NCI-H524 (cell line): ENCODE measurements at places on chromosomes 6 and 20.
A peak's percentile ranks its signal among the peaks of the same experiment; 100 is the strongest.

DNA sequence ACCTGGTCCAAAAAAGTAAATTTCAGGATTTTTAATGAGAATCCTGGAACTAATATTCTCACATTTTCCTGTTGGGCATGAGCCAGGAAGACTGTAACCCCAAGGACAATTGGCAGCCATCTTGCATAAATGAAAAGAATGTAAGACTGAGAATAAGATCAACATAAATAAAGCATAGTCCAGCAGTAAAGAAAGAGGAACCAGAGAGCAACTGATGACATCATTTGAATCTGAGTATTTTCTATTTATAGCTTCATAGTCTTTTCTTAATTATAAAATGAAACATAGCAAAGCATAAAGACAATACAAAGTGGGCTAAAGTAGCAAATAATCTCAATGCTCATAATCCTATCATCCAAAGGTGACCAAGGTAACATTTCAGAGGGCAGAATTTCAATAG lies 26.6 kb upstream of the FBXL4 start:
- no peak for DNase-seq

DNA sequence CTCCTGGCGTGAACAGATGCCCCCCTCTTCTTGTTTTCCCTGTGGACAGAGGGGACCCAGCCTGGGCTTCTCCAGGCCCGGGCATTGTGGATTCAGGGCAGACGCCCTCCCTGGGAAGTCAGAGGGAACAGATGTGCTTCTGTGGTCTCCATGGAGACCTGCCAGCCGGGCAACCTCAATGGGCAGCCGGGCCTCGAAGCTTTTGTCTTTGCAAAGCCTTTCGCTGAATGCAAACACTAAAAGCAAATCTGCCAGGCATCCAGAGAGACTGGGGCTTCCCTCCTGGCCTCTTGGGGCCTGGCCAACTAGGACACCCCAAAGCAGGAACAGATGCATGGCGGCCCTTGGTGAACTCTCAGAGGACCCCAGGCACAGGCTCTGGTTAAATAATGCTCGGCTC lies 370.0 kb upstream of the SULF2 start:
- peak; percentile 84 for DNase-seq

- peak; percentile 1 for DNase-seq
Observed at GRCh38 chr6:33082702-33083101, 6.9 kb downstream of the HLA-DPB1 start.

DNA sequence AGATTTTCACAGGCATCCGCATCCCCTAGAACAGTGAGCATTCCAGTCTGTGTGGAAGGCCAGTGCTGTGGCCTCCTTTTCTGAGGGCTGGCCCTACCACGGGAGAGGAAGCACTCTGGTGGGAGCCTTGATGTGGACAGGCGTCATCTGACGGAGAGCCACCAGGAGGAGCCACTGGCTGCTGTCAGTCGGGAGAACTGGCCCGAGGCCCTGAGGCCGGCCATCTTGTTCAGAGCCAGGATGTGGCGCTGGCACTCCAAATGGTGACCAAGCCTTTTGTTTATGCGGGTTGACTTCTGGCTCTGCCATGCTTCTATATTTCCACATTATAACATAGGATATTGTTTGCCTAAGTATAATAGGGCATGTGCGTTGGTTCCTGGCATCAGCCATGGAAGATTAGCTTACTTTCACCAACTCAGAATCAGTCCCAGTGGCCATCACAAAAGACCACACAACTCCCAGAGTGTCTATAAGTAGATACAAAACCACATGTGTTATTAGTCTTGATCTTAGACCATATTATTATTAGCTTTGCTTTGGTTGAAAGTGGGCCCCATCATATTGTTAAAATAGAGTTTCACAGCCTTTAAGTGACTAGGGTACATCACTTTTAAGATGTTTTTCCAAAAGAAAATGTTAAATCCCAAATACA lies 273.9 kb upstream of the TAB2 start:
- peak; percentile 56 for DNase-seq

DNA sequence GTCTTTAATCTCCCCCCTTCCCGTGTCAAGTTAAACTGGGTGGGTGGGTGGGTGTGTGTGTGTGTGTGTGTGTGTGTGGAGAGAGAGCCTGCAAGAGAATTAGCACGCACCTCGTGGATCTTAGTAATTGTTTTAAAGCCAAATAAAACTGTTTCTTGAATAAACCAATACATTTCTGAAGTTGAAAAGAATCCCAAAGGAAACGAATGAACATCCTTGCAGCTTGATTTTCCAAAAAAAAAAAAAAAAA lies 381 bp upstream of the BICRAL start:
- DNase-seq, result no peak

GRCh38 chr6:120354452-120355098 lies 979.7 kb downstream of the TBC1D32 start:
- no peak for DNase-seq

- DNase-seq, result no peak
Observed at GRCh38 chr20:59708326-59708725, 104.0 kb downstream of the PHACTR3 start.

DNA sequence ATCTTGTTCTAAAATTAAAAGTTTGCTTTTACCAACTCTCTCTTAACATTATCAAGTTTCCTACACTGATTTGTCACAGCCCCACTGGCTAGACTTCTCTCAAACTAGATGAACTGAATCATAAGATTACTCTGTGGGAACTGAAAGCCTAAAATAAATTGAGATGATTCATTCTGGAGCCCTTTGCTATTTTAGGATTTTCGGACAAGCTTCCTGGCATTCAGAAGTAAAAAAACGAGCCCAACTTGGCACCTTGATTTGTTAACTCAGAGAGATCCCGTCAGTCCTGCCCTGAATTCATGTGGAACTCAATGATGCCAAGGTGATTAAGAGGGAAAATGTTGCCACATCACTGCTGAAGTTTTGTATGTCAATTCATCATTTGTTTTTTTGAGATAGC lies 122.0 kb upstream of the NRSN1 start:
- DNase-seq, result no peak

DNA sequence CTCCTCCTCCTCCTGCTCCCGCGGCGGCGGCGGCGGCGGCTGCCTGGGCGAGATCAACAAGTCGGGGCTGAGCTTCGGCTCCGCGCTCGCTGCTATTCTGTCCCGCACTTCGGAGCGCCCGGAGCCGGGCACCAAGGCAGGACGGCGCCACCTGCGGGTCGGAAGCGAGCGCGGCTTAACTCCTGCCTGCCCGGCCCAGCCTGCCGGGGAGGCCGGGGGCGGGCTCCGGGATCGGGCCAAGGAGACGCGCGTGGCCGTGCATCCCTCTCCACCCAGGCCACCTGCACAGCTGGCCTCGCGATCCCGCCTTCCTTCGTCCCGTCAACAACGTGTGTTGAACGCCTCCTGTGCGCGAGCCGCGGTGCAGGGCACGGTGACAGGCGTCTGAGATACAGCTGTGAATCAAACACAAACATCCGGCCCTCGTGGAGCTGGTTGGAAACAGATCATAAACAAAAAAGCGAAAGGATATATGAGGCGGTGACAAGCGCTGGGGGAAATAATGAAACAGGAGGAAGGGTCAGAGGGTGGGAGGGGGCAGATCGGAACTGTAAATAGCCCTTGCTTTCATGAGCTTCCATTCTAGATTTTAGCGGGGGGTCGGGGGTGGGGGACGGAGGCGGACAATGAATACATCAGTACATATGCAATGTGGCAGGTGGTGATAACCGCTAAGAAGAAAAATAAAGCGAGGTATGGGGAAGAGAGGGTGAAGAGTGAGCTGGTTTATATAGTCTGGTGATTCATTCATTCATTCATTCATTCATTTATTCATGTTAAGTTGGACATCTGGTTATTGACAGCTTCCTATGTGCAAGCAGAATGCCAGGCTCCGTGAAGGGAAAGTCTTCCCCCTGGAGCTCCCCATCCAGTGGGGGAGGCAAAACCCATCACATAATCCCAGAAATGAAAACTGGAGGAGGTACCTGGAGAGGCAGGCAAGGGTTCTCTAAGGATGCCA lies 2.0 kb upstream of the KCNB1 start:
- DNase-seq, result peak; percentile 80

GRCh38 chr6:148440016-148440415 lies 97.4 kb downstream of the SASH1 start:
- DNase-seq, result no peak

GRCh38 chr6:4974962-4975361 lies 28.9 kb downstream of the RPP40 start:
- DNase-seq, result no peak

GRCh38 chr6:11845664-11846577 lies 67.3 kb upstream of the ADTRP start:
- no peak for DNase-seq

DNA sequence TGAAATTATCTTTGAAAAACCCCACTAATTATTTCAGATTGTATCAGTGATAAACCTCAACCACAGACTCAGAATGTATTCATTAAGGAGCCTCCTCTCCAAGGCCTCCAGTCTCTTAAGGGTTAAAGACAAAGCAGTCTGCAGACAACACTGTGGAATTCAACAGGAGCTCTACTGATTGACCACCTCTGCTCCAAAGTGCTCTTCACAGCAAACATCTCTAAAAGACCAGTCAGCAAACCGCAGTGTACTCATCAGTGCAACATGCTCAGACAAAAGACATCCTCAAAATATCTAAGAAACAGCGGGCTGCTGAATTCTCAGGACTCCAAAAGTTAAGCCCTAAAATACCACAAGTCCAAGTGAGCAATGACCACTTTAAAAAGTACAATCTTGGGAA lies 42.0 kb downstream of the UQCC1 start:
- no peak for DNase-seq

GRCh38 chr6:3196770-3197169 lies 30.7 kb downstream of the TUBB2B start:
- DNase-seq, result no peak

- DNase-seq, result peak; percentile 53
Observed at GRCh38 chr20:56343861-56344381, 14.9 kb upstream of the FAM210B start.

- no peak for DNase-seq
Observed at GRCh38 chr6:3013901-3014674, 14.4 kb downstream of the NQO2 start.

- peak; percentile 95 for DNase-seq
Observed at GRCh38 chr6:33929575-33930288, 125.9 kb upstream of the MLN start.

DNA sequence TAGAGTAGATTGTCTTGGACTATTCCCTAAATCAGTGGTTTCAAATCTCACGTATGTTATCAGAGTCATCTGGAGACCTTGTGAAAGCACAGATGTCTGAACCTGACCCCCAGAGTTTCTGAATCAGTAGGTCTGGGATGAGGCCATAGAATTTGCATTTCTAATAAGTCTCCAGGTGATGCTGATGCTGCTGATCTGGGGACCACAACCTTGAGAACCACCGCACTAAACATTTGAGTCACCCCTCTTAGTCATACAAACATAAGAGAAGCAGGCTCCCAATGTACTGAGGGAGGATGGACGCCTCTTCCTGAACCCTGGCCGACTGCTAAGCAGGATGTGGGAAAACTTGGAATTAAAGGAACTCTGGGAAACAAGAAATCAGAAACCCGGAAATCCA lies 187.8 kb upstream of the PRDM1 start:
- no peak for DNase-seq

GRCh38 chr6:90131614-90132423 lies 164.8 kb downstream of the BACH2 start:
- no peak for DNase-seq

- DNase-seq, result no peak
Observed at GRCh38 chr6:131212024-131212423, 76.8 kb downstream of the AKAP7 start.

- no peak for DNase-seq
Observed at GRCh38 chr20:25257756-25258475, 10.0 kb downstream of the PYGB start.

DNA sequence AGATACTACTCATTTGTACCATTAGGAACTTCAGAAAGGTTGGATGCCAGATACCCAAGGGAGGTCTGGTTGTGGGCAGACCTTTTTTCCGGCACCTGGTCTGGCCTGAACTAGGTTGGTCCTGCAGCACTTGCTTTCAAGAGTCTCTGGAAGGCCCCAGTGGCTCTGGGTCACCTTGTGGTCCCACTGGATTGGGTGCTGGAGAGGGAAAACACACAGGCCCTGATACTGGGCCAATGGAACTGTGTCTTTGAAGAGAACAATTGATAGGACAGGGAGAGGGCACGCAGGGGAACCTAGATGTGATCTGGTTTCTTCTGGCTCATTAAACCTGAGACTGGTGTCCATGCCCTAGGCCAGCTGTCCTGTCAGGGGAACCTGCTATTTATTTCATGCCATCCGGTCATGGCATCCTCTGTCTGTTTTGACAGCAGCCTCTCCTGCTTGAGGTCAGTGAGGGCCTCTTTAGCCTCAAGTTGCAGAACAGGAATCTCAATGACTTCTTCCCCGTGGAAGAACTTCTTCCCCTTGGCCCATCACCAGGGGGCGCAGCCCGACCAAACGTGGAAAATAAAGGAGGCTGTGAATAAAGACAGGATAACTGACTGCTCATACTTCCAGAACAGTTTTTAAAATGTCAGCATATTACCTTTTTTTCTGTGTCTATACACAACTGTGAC lies 25.0 kb downstream of the TAF8 start:
- DNase-seq, result peak; percentile 64

DNA sequence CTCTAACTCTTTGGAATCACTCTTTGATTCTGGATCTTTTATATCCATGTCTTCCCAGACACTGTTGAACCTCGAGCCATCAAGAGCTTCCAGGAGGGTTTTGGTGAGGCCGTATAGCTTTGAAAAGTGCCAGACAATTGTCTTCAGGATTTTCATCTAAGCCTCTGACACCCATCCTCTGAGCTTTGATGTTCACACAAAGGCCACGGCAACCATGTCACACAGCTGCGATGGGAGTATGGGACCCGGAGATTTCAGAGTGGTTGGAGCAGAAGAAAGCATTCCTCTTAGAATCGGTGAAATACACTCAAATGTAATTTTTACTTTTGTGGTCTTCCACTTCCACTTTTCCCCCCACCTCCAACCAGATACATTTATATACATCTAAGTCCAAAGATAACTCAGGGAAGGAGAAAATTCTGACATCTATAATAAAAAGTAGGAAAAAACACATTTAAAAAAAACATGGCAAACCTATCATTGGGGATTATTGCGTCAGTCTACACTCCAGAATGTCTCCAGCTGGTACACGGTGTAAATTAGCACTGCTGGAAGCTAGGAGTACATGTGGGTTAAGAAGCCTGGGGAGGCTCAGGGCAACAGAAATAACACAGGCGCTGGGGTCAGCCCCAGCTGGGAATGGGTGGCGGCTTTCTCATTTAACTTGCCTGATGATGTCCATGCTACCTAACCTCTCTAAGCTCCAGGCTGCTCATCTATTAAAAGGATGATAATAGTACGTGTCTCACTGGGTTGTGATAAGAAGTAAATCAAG lies 92.7 kb downstream of the LY86 start:
- peak; percentile 67 for DNase-seq

DNA sequence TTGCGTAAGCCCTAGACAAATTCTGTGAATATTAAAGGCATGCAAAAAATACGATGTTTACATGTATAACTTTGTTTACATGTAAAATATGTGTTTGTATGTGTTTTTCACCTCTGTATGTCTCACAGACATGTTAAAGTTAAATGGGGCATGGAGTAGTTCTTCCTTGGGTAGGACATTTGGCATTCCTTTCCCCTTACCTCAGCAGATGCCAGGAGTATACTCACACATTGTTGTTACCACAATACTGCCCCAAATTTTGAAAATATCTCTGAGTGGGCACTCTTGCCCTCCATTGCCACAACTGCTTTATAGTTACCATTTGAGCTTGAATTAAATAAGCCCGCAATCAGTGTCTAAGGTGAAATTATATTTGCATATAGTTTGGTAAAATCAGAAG lies 147.5 kb downstream of the MYO6 start:
- DNase-seq, result no peak
